Epithelial cell of esophagus (primary cell): ENCODE measurements at places on chromosomes 5 and 9.

DNA sequence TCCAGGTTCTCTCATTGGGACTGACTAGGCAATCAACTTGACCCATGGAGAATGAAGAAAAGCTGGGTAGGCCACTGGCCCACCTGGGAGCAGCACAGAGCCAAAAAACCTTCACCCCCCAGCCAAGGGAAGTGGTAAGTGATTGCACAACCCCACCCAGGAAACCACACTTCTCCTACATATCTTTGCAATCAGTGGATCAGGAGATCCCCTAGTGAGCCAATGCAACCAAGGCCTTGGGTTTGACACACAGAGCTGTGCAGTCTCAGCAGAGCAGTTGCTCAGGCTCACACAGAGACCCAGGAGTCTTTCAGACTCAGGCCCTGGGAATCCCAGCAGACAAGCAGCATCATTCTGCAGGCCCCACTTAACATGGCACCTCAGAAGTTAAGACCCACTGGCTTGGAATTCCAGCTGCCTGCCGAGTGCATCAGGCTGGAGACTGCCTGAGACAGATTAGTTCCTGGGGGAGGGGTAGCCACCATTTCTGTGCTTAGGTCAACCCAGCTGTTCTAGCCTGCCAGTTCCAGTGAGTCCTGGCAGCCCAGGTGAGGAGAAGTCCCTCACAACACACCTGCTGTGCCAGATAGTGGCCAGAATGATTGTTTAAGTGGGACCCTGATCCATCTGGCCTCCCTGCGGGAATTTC, 136.4 kb downstream of the SAXO1 start:
- DNase-seq: no peak

DNA sequence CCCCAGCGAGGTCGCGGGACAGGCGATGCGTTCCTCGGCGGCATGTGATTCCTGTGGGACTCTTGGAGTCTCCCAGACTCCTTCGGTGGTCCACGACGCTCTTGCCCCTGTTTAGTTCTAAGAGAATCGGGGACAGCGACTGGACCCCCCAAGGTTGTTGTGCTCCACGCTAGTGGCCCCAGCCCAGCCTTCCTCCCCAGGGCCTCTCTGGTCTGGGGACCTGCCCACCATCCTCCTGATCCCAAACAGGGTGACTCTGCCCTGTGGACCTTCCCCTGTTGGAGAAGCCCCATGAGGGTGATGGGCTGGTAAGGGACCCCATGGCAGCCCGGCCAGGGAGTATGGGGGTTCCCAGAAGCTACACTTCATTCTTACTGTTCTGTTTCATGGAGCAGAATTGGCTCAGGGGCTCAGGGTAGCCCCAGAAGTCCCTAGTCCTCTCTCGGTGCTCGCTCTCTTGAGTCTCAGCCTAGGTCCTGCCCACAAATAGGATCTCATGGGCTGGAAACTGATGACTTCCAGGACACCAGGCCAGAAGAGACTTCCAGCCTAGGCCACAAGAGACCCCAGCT, 880 bp downstream of the CARD19 start:
- no peak for DNase-seq

DNA sequence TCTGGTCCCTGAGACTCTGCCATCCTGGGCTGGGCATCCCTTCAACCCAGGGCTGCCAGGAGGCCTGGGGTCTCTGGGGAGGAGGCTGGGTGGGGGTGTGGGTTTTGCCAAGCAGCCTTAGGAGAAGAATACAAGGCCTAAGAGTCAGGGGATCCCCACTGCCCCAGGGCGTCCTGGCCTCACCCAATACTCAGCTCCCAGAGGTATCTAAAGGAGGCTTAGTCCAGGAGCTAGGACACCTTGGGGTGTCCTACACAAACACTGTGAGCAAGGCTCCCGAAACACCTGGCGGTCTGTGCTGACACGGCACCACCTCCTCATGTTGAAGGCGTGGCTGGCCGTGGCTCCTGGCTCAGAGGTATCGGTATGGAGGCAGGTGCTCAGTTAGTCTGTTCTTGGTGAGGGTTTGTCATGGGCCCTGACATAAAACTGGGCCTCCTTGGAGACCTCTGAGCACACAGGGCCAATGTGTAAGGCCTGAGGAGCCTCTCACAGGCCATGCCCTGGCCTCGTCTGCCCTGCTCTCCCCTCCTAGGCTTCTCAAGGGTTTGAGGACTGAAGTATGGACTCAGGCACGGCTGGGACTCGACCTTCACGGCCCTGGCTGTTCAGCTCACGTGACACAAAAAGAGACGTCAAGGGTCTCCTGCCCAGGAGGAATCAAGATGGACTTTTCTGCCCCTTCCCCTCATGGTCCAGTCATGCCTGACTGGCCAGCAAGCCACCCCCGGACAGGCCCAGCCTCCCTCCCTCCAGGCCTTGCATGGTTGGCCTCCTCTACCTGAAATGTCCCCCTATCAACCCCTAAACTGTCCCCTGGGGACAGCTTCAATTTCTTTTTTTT, 277.3 kb downstream of the FSTL4 start:
- DNase-seq: no peak

- DNase-seq: no peak
These were observed 136.6 kb downstream of the SEMA6A start for GRCh38 chr5:116437922-116438578.

DNA sequence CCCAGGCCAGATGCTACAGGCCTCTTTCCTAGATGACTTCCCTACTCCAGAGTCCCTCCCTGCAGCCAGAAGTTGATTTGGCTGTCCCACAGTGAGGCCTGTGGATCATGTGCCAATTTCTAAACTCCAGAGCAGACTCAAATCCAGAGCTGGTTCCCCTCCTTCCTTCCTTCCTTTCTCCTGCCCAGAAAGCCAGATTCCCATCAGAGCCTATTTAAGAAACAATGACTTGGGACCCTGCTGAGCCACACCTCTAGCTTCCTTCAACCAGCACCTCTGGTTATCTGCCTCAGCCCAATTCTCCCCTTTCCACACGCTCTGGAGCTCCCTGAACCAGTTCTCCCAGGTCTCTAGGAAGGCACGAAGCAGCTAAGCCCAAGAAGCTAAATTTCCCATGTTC, 7.2 kb downstream of the FAM219A start:
- no peak for DNase-seq
